ENCODE measurements at places on chromosomes 2 and 18. TPM values are rescaled to one million over a fixed set of nuclear protein-coding genes. Genes with fewer than 3 reads are reported as not detected.

The MYO1B gene
- total RNA-seq: 0.85 TPM

The CGREF1 gene
- 3.5 TPM for total RNA-seq

The RTP5 gene
- not detected for total RNA-seq

The METTL21A gene
- 20.5 TPM for total RNA-seq

The SUMO1 gene
- 48.1 TPM for total RNA-seq

The EIPR1 gene
- 24.5 TPM for total RNA-seq

The PLB1 gene
- 1.1 TPM for total RNA-seq

The RAB6C gene
- not detected for total RNA-seq

The GPR39 gene
- not detected for total RNA-seq

The PLEKHH2 gene
- total RNA-seq: 2.4 TPM

The INHBB gene
- not detected for total RNA-seq

- no peaks in the 10 kb centered on the region for H3K27me3 ChIP-seq
- H3K4me1 ChIP-seq: no peaks in the 10 kb centered on the region
- H3K4me3 ChIP-seq: no peak overlapping the region
- no peaks in the 10 kb centered on the region for H3K36me3 ChIP-seq
Observed at GRCh38 chr2:18740474-18740881, 151.1 kb upstream of the NT5C1B start.

- no peaks in the 10 kb centered on the region for H3K27me3 ChIP-seq
- no peak overlapping the region for H3K27ac ChIP-seq
- H3K4me1 ChIP-seq: peaks cover 6% of the 10 kb centered on the region
- DNase-seq: no peak
- no peak overlapping the region for H3K4me3 ChIP-seq
Observed at GRCh38 chr2:234304950-234305349, 191.9 kb downstream of the ARL4C start.

- H3K4me1 ChIP-seq: no peaks in the 10 kb centered on the region
- no peak for DNase-seq
- H3K27me3 ChIP-seq: no peaks in the 10 kb centered on the region
- H3K27ac ChIP-seq: no peak overlapping the region
- H3K36me3 ChIP-seq: no peaks in the 10 kb centered on the region
Observed at GRCh38 chr2:65320042-65320725, 92.6 kb downstream of the ACTR2 start.

DNA sequence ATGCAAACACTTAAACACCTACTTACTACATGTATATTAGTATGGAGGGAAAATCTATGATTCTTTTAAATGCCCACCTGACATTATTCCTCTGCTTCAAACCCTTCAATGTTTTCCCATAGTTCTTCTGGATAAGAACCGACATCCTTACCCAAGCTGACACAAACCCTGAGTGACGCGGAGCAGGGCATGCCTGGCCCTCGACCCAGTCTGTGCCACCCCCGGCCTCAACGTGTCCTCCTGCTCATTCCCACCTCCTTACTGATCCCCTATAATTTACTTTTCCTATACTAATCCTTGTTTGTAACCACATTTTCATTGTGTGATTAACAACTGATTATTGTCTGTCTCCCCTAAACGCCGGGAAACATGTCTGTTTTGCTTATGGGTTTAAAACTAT, 17.5 kb downstream of the KIDINS220 start:
- no peak overlapping the region for H3K27ac ChIP-seq
- DNase-seq: no peak
- H3K36me3 ChIP-seq: peaks cover 47% of the 10 kb centered on the region

GRCh38 chr18:10521566-10521965, 4.3 kb upstream of the NAPG start:
- DNase-seq: no peak
- no peak overlapping the region for H3K4me3 ChIP-seq
- H3K4me1 ChIP-seq: peaks cover 3% of the 10 kb centered on the region
- no peak overlapping the region for H3K27ac ChIP-seq

DNA sequence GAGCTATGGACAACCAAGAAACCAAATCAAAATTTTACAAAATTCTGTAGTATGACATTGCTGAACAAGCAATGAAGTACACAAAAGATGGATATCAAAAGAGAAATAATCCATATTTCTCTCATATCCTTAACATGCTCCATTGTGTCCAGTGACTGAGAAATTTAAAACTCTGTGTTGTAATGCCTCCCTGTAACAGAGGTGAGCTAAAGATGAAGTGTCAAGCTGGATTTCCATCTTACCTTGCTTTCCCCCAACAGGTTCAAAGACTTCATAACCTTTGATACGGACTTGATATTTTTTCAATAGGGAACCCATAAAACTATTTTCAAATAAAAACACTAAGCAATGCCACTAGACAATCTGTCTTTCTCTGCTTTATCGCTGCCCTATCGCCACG, 95.7 kb upstream of the SERTAD2 start:
- H3K36me3 ChIP-seq: no peaks in the 10 kb centered on the region
- peak overlapping the region; percentile 91 for H3K27ac ChIP-seq
- H3K27me3 ChIP-seq: no peaks in the 10 kb centered on the region
- no peak for DNase-seq
- H3K4me1 ChIP-seq: peaks cover 13% of the 10 kb centered on the region

DNA sequence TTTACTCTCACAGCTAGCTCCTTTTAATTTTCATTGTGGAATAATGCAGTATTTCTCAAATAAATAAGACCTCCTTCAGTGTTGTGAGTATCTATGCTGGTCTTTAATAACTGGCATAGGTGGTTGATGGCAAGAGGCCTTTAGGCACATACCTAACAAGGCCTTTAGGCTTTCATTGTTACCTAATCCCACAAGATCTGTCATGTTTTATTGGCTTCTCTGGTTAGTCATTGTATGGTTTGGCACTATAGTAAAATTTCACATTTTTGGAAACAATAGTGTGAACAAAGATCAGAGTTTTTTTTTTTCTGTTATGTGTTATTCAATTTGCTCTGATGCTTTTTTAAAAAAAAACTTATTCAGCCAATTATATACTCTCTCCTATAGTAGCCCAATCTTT, 89.8 kb upstream of the NEUROD1 start:
- no peak overlapping the region for H3K27ac ChIP-seq
- no peak overlapping the region for H3K4me3 ChIP-seq
- H3K27me3 ChIP-seq: peaks cover 3% of the 10 kb centered on the region

- no peaks in the 10 kb centered on the region for H3K36me3 ChIP-seq
- no peak overlapping the region for H3K4me3 ChIP-seq
- no peak overlapping the region for H3K27ac ChIP-seq
- no peak for DNase-seq
- no peaks in the 10 kb centered on the region for H3K4me1 ChIP-seq
Observed at GRCh38 chr2:98921062-98921461, 15.0 kb downstream of the CRACDL start.

GRCh38 chr18:49658823-49659404, 97.1 kb downstream of the LIPG start:
- no peak for DNase-seq
- no peaks in the 10 kb centered on the region for H3K4me1 ChIP-seq
- H3K4me3 ChIP-seq: no peak overlapping the region
- H3K27ac ChIP-seq: no peak overlapping the region

- H3K4me1 ChIP-seq: peaks cover 16% of the 10 kb centered on the region
- H3K4me3 ChIP-seq: peak within 1 kb of the TSS; percentile 55
- peak within 1 kb of the TSS; percentile 76 for H3K27ac ChIP-seq
Observed at GRCh38 chr18:13218368-13218991, at the start of gene LDLRAD4. Gene LDLRAD4, plus strand, starts transcription at chr18:13218760.

DNA sequence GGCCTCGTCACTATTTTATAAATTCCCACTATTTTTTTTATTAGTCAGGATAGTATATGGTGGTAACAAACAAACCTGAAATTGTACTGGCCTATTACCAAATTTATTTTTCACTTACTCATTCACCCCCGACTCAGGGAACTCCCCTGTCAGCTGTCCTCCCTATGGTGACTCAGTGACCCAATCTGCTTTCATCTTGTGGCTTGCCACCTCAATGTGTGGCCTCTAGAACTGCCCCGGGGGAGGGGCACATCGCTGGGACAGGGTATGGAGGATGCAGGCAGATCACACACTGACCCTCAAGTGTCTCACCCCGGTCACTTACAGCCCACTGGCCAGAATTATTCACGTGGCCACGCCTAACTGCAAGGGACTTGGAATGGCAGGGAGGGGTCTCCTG, 71.6 kb downstream of the ACTR2 start:
- H3K36me3 ChIP-seq: no peaks in the 10 kb centered on the region
- H3K4me3 ChIP-seq: no peak overlapping the region
- no peak for DNase-seq
- H3K27ac ChIP-seq: no peak overlapping the region
- H3K27me3 ChIP-seq: no peaks in the 10 kb centered on the region
- peaks cover 29% of the 10 kb centered on the region for H3K4me1 ChIP-seq

DNA sequence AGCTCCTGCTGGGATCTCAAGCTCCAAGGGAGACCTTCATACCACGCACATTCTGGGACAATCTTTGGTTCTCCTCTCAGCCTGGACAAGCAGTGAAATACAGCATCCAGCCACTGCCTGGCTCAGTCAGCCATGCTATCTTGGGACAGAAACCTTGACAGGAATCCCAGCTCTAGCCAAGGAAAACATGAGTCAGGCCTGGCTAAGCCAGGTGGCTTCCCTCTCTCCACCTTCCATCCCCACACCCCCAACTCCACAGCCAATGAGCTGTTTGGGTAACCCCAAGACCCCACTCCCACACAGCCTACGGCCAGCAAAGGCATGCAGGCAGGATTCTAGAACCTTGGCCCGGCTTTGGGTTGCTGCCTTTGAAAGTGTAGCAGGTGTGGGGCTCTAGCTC, 64.9 kb downstream of the MCFD2 start:
- H3K27me3 ChIP-seq: no peaks in the 10 kb centered on the region

- H3K27me3 ChIP-seq: no peaks in the 10 kb centered on the region
- no peaks in the 10 kb centered on the region for H3K36me3 ChIP-seq
- DNase-seq: no peak
- H3K27ac ChIP-seq: no peak overlapping the region
- no peaks in the 10 kb centered on the region for H3K4me1 ChIP-seq
- H3K4me3 ChIP-seq: no peak overlapping the region
Observed at GRCh38 chr2:11995456-11995855, 249.0 kb downstream of the LPIN1 start.

All from naive thymus-derived CD4-positive, alpha-beta T cell (primary cell).